Activated CD4-positive, alpha-beta T cell treated with anti-CD3 and anti-CD28 coated beads for 36 hours (primary cell): ENCODE measurements at places on chromosomes 5 and 9. TPM values are rescaled to one million over a fixed set of nuclear protein-coding genes. Genes with fewer than 3 reads are reported as not detected.

DNA sequence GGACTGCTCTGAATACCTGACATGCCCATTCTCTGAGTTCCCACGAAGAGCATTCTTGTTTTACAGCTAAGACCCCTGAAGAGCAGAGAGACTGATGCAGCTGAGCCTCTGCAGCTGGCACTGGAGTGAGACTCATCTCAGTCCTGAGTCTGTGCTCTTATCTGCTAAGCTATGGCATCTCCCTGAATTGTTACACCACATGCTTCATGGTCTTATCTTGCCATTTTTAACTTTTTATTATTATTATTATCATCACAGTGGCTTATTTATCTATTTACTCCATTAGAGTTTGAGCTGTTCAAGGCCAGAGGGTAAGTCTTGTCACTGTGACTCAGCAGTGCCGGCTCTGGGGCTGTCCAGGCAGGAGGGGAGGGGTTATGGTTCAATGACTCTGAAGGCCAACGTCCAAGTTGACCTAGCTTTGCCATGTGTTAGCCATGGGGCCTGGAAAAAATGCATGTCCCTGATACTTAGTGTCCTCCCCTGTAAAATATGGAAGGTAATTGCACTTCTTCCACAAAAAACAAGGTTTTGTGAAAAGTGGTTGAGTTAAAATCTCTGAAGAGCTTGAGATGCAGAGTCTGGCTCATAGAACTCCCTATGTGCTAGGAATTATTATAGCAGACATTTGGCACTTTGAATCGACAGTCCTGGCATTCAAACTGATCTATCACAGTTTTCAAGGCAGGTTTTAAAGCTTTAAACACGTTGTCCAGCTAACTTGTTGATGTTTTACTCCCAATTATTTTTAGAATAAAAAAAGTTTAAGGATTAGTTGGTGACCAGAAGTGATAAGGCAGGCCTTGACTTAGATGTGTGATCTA lies 94.6 kb downstream of the ALDH1A1 start:
- no peak for DNase-seq

DNA sequence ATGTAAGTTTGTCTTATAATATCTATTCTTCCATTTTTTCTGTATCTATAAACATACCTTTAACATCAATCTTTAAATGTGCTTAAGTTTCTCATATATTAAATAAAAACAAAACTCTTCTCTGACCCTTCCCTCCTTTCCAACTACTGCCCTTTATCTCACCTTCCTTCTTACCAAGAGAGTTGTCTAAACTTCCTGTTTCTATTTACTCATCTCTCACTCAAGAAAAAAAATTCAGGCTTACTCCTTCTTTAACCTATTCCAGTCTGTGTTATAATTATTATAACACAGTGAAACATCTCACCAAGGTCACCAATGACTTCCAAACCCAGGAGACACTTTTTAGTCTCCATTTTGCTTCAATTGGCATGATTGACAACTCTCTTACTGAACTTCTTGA lies 140.9 kb downstream of the CCDC171 start:
- DNase-seq: no peak

DNA sequence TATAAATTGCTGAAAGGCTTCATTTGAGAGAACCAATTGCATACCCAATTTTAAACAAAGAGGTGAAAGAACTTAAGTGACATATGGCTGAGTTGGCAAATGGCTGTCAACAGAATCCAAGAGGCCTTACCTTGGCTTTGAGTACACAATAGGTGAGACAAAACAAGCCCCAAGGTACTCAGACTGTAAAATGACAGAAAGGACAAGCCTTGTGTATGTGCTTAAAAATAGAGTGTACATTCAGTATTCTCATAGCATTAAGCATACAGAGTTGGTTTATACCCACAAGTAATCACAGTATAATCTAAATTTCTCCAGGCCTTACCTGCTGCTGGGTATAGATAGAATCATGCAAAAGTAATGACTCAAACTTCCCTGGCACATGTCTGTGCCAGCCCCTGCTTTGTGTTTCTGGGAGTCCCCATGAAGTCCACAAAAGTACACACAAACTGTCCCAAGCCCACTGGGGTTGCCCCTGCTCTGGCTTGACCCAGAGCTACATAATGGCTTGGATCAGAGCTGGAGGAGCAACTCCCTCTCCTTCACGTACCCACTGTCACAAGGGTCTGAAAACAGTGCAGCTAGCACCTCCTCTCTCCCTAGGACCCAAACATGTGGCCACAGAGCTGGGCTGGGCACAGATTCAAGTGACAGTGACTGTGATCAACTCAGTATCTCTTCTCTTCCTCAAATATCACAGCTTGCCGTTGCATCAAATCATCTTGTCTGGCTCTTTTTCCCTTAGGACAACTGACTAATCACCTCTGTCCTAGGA lies 250.8 kb downstream of the ENC1 start:
- DNase-seq: no peak

DNA sequence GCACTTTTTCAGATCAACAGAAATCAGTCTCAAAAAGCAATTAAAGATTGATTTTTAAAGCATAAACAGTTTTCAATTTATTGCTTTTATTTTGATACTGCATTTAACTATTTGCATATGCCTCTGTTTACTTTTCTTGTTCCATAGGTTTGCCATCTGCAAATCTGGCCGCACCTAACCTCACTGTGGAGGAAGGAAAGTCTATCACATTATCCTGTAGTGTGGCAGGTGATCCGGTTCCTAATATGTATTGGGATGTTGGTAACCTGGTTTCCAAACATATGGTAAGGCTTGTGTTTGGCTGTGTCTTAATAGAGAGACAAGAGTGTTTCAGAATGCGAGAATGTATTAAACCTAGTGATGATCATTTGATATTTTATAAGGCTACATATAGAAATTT lies 53.9 kb downstream of the NTRK2 start:
- DNase-seq: no peak

GRCh38 chr5:154203798-154204578 lies 13.5 kb downstream of the GALNT10 start:
- no peak for DNase-seq

DNA sequence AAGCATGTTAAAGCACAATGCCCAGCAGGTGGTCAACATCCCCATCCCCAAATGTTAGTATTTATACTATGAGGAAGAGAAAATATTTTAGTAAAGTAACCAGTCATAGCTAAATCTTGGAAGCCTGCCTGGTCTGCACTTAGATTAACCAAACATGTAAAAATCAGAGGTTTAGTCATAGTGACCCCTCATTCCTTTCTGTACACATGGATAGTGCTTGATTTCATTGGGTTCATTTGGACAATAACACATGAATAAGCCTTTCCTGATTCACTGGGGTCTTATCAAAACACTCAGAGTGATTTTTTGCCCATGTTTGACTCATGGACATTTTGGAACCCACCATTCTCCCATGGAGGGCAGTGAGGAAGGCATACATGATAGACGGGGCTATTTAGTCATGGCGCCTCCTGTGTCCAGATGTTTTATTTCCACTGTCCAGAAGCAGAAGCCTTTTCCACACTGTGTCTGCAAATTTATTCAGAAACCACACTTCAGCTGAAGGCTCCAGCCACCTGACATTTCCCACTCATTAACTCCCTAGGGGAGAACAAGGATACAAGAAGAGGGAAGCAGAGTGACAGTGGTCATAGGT lies 32.5 kb downstream of the OR1J1 start:
- DNase-seq: no peak

DNA sequence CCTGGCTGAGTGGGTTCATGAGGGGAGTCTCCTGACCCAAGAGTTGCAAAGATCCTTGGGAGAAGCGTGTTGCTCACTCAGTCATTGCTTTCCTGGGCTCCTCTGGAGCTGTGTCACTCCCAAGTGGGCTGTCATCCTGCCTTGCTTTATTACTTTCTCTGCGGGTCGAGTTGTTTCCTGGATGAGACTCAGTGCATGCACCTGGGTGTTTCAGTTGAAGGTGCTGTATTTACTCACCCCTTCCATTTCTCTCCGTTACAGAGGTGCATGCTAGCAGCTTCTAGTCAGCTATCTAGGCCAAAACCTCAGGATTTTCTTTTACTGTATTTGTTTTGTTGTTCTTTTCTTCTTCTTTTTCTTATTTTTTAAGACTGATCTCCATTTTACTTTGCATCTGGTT lies 785.5 kb upstream of the EDIL3 start:
- no peak for DNase-seq

- no peak for DNase-seq
Measured at GRCh38 chr5:14064841-14065240, 78.3 kb upstream of the TRIO start.

- no peak for DNase-seq
Measured at GRCh38 chr5:141771031-141771430, 89.0 kb upstream of the ARAP3 start.

GRCh38 chr5:67178966-67179365 lies 17.6 kb downstream of the CD180 start:
- no peak for DNase-seq

DNA sequence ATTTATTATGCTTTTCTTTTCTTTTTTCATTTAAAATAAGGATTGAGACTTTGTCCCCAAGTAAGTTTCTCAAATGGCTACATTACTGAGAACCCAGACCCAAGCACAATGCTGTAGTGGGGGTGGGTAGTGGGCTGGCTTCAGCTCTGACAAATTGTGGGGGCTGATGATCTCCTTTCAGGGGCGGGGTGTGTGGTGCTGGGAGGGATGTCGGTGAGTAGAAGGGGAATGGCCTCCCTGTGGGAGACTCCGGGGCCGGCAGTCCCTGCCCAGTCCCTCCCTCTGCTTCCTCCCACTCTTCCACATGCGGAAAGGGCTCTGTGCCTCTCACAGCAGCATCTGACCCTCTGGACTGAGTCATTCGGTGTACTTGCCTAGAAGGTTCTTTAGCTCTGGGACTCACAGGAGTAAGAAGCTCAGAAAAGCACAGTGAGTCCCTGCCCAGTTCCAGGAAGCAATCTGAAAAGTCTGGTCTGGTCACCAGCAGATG lies 14.3 kb downstream of the CD180 start:
- no peak for DNase-seq

GRCh38 chr5:140141241-140141640 lies 15.5 kb downstream of the IGIP start:
- DNase-seq: no peak

- no peak for DNase-seq
Measured at GRCh38 chr9:98781588-98782383, 14.6 kb downstream of the ANKS6 start.

GRCh38 chr5:7214906-7215416 lies 181.0 kb upstream of the ADCY2 start:
- DNase-seq: no peak

GRCh38 chr5:34620185-34620584 lies 35.9 kb upstream of the RAI14 start:
- no peak for DNase-seq

Gene SLC9A3
- 2.4 TPM for total RNA-seq

Gene HMCN2
- 0.05 TPM for total RNA-seq

Gene IFNA13
- total RNA-seq: not detected

Gene ZNF454
- not detected for total RNA-seq

Gene CLIC3
- total RNA-seq: not detected

Gene CSNK1A1
- 169 TPM for total RNA-seq

Gene C9
- not detected for total RNA-seq

Gene TIFAB
- not detected for total RNA-seq

Gene LTC4S
- 0.39 TPM for total RNA-seq

Gene GNAQ
- 22.8 TPM for total RNA-seq
